ENCODE measurements at places on chromosomes 2 and 18.

DNA sequence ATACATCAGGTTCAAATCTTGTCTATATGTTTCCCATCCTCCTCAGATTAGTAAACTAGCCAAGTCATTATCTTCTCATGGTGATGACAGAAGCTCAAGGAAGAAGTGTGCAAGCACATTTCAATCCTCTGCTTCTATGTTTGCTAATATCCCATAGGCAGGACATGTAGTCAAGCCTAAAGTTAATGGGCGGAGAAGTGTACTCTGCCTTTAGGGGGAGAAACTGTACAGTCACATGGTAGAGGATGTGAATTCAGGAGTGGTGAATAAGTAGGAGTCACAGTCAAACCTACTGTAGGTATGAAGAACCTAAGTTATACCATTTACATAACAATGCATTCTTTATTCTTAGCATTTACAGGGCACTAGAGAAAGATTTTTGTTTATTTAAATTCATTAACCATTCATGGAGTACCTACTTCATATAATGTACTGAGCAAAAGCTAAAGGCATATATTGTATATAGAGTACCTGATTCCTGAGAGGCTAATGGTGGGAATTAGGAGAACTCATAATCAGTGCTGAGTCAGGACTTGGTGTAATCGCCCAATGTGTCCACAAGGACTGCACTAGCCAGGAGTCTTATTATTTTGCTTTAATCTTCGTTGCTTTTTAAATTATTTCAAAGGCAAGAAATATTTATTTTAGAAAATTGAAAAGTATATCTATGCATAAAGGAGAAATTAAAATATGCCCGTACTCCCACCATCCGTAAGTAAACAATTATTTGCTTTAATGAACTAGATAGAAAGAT lies 394.3 kb upstream of the ETAA1 start:
- DNase-seq, result no peak

- no peak for DNase-seq
These were observed 60.9 kb downstream of the SOWAHC start for GRCh38 chr2:109674894-109675534.

DNA sequence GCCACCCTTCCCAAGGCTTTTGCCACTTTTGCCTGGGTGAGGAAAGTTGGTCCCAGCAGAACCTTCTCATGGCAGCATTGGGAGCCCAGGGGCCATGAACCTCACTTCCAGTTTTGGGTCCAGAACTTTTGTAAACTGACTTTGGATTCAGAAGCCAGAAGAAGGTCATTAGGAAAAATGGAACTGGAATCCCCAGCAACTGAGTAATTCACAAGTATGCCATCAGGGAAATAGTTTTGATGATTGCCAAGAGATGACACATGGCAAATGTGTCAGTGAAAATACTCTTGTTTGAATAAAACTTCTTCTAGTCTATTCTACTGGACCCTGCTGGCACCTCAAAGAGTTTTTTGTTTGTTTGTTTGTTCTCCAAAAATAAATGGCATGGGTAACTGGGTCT lies 203.7 kb downstream of the SETBP1 start:
- no peak for DNase-seq

DNA sequence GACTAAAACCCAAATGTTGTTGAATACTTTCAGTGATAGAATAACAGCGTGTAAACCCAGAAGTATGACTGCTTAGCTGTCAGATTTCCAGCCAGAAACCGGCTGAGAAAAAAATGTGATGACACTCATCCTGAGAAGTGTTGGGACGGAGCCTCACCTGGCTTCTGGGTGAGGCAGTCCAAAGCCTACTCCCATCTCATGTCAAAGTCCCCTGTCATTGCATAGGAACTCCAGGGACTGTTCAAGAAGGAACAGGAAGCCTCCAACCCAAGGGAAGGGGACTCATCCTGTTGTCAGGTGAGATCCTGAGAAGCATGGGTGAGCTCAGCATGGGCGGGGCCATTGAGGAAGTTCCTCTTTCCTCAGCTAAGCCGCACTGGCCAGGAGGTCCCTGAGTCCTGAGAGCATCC lies 11.3 kb upstream of the CHRNA1 start:
- no peak for DNase-seq

GRCh38 chr2:223487214-223487846 lies 114.8 kb downstream of the SCG2 start:
- DNase-seq, result no peak

DNA sequence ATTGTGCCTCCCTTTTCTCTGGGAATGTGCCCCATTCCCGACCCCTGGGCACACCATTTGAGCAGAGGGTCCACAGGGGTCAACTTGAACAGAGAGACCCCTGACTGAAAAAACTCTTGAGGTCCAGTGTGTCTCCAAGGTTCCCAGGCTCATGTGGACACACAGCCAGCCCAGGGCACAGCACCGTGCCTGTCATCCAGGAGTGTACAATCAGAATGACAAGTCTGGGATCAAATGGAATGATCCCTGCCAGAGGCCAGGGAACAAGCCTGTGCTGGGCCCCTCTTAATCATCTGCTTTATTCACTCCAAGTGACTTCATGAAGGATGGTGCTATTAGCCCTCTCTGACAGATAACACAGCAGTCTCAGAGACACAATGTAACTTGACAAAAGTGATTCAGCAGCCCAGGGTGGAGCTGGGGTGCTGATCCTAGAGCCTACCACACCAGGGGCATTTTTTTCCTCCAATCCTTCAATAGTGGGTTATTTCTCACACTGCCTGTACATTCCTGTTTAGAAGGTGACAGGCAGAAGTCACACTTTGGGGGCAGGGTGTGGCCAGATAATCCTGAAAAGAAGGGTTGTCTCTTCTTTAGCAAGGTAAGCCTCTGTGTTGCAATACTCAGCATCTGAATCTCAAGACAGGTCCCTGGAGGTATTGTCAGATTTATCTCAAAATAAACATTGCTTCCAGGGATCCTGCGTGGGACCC lies 84.0 kb upstream of the TMEM200C start:
- DNase-seq, result no peak

- DNase-seq, result no peak
These were observed 33.4 kb upstream of the ATP8B1 start for GRCh38 chr18:57836557-57836956.

DNA sequence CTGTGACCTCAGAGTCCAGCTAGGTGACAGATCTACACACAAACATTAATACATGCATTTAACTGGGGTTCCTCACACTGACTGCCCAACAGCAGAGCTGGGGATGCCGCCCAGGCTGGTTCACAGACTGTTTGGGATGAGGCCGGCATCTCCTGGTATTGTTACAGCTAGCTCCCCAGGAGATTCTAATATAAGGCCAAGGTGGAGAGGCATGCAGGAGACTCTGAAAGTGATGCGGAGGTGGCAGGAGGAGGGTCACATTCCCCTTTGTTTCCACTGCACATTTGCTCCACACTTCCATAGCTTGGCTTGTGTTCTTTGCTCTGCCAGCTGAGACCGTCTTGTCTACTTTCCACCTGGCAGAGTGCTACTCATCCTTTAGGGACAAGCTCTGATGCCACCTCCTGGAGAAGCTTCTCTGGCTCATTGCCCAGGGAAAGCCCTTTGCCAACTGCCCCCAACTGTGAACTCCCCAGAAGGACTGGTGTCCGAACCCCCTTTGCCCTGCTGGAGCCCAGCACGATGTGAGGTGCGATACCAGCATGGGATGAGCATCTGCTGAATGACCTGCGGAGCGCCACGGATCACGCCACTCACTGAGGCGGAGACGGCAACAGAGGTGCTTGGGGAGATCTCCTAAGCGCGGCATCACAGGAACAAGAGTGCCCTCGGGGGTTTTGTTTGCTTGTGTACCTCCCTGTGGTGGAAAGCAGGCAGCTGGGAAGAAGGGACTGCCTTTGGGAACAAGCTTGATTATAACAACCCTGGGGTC lies 88.8 kb downstream of the UXS1 start:
- DNase-seq, result no peak

DNA sequence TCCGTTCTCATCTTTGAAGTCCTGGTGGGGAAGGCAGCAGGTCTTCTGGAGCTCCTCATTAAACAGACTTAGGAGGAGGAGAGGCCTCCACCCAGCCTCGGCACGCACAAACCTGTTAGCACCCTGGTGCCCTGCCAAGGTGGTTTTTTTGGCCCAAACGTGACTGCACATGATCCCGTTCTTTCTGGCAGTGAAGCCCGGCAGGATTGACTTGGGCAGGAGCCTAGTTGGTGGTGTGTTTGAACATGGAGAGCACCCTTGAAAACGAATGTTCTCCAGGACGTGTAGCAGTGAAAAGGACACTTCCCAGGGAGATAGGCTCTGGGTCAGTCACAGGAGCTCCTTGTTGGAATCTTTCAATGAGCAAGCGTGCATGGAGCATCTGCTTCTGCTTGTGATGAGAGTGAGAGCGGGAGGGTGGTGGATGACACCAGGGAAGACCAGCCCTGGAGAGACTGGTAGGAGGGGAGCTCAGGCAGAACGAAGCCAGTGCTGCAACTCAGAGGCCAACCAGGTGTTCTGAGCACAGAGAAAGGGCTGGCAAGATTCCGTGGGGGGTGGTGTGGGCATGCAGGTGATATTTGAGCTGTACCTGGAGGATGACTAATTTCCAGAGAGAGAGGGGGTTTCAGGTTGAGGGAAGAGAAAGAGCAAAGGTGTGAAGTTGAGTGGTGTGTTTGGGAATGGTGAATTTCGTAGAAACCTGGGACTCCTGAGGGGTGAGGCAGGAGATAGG lies 73.8 kb downstream of the TANC1 start:
- DNase-seq, result no peak

- peak; percentile 89 for DNase-seq
These were observed 101.7 kb downstream of the AGAP1 start for GRCh38 chr2:235595422-235596010.

DNA sequence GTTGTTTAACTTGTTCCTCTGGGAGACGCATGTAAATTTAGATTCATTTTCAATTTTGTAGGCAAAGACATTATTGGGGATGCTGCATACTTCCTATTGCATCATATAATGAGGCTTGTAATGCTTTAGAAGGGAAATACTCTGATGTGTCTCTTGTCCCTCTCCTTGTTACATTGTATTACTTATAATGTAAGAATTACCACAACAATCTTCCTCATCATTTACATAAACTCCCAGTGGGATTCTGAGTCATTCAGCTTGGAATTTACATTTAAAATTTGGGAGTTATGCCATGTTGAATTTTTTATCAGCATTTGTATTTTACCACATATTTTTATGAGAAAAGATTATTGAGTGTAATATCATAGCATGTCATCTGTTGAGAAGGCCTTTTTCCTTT lies 963.4 kb upstream of the NRXN1 start:
- DNase-seq, result peak; percentile 8

DNA sequence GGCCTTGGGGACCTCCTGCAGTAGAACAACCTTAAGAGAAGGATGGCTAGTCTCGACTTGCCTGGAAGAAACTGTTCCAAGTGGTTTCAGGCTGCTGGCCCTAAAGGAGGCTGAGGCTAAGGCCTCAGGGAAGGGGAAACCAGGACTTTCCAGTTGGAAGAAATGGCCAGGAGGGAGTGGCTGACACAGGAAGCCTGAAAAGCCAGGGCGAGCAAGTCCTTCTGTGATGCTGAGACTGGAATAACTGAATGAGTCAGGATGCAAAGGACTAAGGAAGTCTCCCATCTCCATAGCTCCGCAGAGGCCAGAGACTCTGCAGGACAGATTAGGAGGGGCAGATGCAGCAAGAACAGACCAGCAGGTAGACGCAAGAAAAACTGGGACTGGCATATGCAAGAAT lies 7.4 kb downstream of the HTRA2 start:
- DNase-seq, result no peak

DNA sequence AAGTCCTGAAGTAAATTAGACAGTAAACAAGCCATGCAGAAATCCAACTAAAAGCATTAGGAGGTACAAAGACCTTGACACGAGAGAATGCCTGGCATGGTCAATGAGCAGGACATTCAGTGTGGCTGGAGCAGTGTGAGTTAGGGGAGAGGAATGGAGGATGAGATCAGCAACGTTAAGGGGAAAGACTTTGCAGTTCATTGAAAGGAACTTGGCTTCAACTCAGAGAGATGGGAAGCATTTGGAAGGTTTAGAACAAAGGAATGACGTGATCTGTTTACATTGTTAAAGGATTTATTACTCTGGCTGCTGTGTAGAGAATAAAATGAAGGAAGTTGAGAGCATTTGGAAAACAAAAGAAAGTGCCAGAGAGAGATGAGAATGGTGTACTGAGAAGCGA lies 621.3 kb downstream of the XIRP2 start:
- DNase-seq, result peak; percentile 33

GRCh38 chr2:201242571-201243277 lies 17.6 kb upstream of the CASP8 start:
- no peak for DNase-seq
